ENCODE measurements at places on chromosomes 1 and 21.
A peak's percentile ranks its signal among the peaks of the same experiment; 100 is the strongest.

DNA sequence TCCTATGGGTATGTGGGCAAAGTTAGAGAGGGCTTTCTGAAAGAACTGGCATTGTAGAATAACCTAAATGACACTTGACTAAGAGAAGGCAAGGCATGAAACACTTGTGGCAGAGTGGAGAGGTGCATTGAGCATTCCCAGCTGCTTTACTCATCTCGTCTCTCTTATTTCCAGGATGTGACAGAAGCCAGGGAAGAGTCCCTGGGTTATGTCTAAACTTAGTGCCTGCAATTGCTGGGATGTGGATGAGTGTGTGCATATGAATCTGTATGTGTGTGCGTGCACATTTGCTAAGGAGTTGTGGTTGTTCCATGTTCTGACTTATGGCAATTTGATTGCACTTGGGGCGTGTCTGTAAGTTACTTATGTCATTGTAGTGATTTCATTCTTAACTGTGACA lies 1326.5 kb upstream of the B3GALT2 start:
- no peak for DNase-seq

DNA sequence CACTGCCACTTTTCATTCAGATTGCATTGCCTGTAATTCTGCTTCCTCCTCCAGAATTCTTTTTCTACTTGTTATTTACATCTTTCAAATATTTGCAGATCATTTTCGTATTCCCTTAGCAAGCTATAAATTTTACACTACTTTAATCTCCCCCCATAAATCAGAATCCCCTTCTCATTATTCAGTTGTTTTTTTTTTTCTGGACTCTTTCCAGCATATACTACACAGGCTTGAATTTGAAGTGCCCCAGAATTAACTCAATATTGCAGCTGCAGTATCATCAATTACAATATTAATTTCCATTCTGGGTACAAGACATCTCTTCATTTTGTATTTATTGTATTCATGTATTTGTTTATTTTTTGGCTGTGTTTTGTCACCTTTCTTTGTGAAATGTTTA lies 1494.3 kb downstream of the AMY1C start:
- no peak for DNase-seq

DNA sequence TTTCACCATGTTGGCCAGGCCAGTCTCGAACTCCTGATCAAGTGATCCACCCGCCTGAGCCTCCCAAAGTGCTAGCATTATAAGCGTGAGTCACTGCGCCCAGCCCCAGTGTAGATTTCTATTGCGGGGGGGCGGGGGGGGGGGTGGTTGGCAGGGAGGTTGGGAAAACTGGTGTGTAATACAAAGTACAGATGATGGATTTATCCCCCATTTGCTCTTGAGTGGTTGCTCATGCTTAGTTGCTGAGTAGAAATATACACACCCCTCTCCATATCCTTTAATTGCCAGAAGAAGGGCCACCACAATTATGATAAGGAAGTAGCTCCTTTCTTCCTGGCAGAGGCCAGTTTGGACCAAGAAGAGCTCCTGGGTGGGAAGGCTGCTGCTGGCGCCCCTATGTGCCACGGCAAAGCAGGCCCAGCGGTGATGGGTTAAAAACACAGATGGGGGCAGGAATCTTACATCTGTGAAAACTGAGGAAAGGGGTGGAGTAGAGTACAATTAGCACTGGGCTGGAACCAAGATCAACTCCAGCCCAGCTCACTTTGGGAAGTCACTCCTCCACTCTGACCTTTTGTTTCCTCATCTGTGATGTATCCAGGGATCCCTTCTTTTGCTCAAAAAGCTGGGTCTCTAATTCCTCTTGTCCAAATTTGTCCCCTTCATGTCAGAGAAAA lies 55.2 kb downstream of the MRPL37 start:
- no peak for DNase-seq

DNA sequence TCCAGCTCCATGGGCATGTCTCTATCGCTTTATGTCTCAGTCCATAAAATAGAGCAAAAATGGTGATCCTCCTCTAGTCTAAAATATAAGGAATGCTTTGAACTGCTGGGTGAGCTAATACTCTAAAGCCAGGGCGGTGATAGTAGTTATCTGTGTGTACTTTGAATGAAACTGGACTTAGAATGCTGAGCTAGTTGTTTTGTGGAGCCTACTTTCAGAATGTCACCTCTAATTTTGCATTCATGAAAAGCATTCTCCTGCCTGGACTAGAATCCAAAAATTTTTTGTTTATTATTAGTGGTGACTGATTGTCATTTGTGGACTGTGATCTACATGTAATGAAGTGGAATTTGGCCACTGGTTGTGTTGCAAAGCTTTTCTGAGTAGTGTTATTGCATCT lies 241.6 kb upstream of the C1orf105 start:
- no peak for DNase-seq

DNA sequence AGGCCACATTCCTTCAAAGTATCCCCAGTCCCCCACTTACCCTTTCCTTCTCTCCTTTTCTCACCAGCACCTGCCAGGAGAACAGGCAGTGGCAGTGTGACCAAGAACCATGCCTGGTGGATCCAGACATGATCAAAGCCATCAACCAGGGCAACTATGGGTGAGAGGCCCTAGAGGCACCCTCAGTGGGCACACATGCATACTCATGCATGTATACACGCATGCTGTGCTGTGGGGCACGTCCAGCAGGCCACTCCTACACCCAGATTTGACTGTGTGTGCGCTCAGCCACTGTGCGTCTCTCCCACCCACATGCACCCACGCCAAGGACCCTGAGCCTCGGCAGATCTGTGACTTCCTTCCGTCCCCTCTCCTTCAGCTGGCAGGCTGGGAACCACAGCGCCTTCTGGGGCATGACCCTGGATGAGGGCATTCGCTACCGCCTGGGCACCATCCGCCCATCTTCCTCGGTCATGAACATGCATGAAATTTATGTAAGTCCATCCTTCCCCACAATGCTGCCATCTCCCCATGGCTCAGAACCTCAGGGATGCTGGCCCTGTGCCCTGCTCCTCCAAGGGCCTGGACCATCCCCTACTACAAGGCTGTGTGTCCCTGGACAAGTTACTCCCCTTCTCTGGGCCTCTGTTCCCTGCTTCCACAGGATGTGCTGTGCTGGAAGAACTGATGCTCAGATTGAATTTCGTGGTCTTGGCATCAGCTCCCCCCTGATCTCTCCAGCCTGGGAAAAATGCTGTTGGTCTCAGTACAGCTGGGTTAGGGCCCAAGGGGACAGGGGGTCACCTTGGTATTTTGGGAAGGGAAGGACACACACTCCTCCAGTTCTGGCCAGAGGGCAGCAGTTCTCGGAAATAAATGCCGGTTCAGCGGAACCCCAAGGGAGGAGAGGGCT lies 7.0 kb downstream of the TINAGL1 start:
- DNase-seq, result no peak

GRCh38 chr1:88327391-88328267 lies 356.4 kb upstream of the PKN2 start:
- DNase-seq, result no peak

- no peak for DNase-seq
Observed at GRCh38 chr1:154741741-154742495, 128.2 kb downstream of the KCNN3 start.

- DNase-seq, result no peak
Observed at GRCh38 chr1:23478896-23479665, 4.9 kb downstream of the ASAP3 start.

DNA sequence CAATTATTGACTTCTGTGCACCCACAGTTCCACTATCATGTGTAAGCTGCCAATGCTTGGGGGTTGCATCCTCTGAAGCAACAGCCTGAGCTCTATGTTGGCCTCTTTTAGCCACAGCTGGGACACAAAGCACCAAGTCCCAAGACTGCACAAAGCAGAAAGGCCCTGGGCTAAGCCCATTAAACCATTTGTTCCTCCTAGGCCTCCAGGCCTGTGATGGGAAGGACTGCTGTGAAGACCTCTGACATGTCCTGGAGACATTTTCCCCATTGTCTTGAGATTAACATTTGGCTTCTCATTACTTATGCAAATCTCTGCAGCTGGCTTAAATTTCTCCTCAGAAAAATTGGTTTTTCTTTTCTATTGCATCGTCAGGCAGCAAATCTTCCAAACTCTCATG lies 123.7 kb upstream of the DEPDC1 start:
- DNase-seq, result no peak

- no peak for DNase-seq
Observed at GRCh38 chr1:187151555-187151954, 322.8 kb downstream of the PLA2G4A start.

GRCh38 chr1:175332515-175332914 lies 139.9 kb upstream of the KIAA0040 start:
- no peak for DNase-seq

DNA sequence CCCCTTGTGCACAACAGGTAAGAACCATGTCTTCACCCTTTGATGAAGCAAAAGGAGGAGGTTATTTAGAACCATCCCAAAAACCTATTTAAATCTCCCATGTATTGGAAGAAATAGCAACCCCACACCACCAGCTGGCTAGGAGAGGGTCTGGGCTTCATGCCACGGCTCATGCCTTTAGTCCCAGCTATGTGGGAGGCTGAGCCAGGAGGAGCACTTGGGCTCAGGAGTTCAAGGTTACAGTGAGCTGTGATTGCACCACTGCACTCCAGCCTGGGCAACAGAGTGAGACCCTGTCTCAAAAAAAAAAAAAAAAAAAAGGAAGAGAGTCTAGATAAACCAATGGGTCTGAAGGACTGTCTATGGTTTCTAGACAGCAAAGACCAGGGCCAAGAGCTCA lies 197.9 kb upstream of the COA6 start:
- no peak for DNase-seq

- no peak for DNase-seq
Observed at GRCh38 chr1:7269525-7269924, 484.3 kb downstream of the CAMTA1 start.

- DNase-seq, result peak; percentile 46
Observed at GRCh38 chr1:93448292-93448982, 519 bp downstream of the FNBP1L start.

- DNase-seq, result no peak
Observed at GRCh38 chr1:217585577-217585976, 45.3 kb downstream of the GPATCH2 start.

DNA sequence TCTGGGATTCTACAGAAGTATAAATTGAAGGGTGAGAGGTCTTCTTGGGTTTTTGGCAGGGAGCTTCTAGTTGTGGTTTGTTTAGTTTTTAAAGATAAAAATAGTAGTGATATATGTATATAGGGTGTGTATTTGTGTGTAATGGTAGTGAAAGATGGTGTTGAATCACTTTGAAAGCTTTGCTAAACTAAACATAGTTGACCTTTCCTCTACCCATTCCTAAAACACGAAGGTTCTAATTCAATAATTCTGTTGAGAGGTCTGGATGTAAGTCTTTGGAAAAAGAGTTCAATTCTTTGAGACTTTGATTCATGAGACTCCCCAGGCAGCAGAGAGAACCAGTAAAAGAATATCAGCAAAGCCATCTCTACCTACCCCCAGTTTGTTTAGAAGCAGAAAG lies 247.9 kb upstream of the DUSP10 start:
- no peak for DNase-seq

GRCh38 chr1:109610609-109611307 lies 8.7 kb downstream of the GNAT2 start:
- no peak for DNase-seq

- DNase-seq, result no peak
Observed at GRCh38 chr1:34744851-34745250, 10.0 kb upstream of the GJB5 start.

GRCh38 chr1:80509965-80510522 lies 1290.7 kb upstream of the ADGRL2 start:
- DNase-seq, result no peak

DNA sequence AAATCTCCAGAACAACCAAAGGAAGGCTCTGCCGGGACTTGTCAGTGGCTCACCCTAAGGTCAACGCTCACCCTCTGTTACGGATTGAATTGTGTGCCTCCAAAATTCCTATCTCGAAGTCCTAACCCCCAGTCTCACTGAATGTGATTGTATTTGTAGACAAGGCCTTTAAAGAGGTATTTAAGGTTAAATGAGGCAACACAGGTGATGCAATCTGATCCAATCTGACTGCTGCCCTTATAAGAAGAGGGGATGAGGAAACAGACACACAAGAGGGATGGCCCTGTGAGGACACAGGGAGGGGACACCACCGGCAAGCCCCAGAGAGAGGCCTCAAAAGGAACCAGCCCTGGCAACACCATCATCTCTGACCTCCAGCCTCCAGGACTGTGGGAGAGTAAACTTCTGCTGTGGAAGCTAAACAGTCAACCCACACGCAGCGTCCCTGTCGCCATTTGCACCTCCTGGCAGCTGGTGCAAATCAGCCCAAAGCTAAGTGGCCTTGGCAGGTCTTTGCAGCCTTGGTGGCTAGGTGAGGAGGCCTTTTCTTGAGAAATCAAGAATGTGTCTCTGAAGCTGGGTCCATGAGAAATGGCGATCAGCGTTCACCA lies 24.2 kb downstream of the UBASH3A start:
- no peak for DNase-seq

- no peak for DNase-seq
Observed at GRCh38 chr1:204503913-204504519, 9.4 kb upstream of the PIK3C2B start.

DNA sequence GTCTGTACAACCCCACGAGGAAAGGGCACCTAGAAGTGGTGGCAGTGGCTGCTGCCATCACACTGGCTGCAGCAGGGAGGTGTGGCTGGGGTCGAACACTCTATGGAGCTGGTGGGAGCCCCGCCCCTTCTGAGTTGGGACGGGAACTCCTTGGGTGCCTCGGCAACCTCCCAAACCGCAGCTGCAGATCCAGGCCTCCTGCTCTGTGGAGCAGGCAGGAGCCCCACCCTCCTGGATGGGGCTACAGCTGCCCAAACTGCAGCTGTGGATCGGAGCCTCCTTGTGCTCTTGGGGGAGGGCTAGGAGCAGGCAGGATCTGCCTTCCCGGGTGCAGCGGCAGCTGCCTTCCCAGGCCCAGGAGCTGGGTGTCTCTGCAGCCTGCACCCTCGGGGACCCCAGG lies 38.9 kb upstream of the TARDBP start:
- DNase-seq, result no peak

GRCh38 chr1:5722635-5723164 lies 269.5 kb downstream of the NPHP4 start:
- no peak for DNase-seq

DNA sequence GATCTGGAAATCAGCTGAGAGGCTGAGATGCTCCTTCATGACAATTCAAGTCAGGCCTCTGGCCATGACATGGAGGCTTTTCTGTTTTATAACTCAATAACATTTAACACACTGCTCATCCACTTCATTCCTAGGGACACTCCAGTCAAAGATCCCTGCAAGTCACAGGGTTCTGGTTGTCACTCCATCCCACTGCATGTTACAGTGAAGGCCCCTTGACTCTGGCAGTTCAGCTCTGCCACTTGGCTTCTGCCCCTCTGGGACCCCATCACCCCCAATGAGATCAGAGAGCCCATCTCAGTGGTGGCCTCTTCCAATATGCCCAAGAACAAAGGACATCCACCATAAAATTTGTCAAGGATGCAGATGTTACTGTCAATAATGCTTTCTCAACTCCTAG lies 10.0 kb upstream of the FAM110D start:
- DNase-seq, result no peak

All from B cell (primary cell).